CD8-positive, alpha-beta memory T cell (primary cell): ENCODE measurements at places on chromosomes 4 and X.
A peak's percentile ranks its signal among the peaks of the same experiment; 100 is the strongest.

DNA sequence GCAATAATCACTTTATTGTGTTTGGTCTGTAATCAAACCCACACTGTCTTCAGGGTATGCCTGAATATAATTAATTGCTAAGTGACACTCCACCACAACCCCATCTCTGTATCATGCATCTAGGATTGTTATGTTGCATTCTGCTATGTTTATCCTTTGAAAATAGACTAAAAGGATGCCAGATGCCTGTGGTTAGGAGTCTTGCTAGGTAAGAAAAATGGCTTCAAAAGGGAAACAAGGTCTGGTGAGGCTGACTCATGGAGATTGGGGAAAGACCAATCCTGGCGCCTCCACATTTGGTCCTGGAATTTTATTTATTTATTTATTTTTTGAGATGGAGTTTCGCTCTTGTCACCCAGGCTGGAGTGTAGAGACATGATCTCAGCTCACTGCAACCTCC, 360.5 kb upstream of the SLC7A11 start:
- no peak for DNase-seq

DNA sequence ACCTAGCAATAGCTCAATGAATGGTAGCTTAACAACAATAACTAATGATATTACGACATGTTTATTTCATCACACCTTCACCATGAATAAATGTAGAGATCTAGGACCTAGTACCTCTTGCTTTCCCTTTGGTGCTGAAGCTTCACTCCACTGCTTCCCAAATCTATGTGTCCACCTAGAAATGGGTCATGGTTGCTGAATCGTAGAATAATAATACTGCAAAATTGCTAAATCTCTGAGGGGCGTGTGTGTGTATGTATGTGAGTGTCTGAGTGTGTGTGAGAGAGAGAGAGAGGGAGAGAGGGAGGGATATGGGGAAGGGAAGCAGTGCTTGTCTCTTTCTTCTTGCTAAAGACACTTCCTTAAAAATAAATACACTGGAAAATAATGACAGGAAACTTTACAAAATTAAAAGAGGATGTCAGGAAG, 109.3 kb upstream of the BMP2K start:
- DNase-seq, result no peak

GRCh38 chrX:110341189-110342035, 17.2 kb upstream of the RTL9 start:
- DNase-seq, result no peak

DNA sequence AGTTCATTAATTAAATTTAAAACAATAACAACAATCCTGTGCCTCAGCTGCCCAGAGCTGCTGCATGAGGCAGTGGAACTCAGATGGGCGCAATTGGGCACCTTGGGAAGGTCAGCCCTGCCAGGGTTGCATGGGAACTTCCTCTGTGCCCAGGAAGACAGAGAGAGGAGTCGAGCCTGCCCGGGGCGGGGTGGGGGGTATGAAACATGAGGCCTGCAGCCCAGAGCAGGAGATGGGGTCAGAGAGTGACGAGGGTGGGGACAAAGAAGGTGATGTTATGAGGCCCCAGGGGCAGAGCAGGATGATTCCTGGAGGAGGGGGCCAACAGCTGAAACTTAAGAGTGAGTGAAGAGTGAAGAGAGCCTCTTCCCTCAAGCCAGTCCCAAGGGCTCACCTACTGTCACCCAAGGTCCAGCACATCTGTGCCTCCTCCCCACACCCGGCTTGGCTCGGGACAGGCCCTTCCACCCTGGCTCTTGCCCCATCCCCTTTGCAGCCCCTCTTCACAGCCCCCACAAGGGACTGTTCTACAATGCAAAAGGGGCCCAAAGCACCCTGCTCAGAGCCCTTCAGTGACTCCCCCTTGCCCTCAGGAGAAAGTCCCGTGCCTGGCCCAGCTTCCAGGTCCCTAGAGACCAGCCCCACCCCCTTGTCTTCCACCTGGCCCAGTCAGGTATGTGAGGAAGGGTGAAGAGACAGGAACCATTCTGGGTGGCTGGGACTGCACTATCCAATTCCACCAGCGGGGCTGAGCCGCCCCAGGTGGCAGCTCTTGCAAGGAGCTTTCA, 31.4 kb downstream of the HMX1 start:
- DNase-seq, result peak; percentile 28

DNA sequence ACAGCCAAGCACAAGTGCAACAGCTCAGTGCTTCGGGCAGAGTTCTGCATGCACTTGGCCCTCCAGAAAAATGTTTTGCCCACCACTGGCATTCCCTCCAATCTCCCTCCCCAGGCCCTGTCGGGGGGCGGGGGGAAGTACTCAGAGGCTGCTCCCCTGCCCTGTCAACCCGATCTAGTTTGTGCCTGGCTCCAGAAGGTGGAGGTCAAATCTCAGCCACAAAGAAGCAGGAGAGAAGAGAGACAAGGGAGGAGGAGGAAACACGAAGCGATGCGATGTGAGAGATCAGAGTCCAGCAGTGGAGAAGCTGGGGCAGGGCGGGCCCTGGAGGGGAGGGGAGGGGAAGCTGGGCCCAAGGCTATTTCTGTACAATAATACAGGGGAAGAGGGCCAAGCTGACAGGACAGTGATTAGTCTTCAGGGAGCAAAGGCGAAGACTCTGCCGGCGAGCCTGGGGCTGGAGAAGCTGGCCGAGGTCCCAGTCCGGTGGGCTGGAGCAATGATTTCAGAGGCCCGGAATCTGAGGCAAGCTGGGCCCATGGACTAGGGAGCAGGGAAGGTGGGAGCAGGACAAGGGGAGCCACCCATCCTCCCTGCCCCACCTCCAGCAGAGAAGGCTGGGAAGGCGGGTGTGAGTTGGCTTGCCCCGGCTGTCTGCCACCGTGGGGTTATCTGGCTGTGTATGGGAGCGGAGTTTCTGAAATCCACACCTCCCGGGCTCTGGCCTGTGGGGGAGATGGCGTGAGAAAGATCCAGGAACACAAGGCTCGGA, 167.1 kb downstream of the EFNB1 start:
- no peak for DNase-seq
